ENCODE measurements at places on chromosomes 12 and 14. TPM values are rescaled to one million over a fixed set of nuclear protein-coding genes. Genes with fewer than 3 reads are reported as not detected.

Gene JPH4
- 1.8 TPM for total RNA-seq

GRCh38 chr12:54933376-54933775 is 51.2 kb downstream of the TESPA1 start:
- H3K27ac ChIP-seq: no peak overlapping the region
- H3K4me1 ChIP-seq: peaks cover 40% of the 10 kb centered on the region
- no peaks in the 10 kb centered on the region for H3K27me3 ChIP-seq
- no peak for DNase-seq
- no peaks in the 10 kb centered on the region for H3K36me3 ChIP-seq
- H3K4me3 ChIP-seq: no peak overlapping the region

Gene PPP1CC
- 249 TPM for total RNA-seq

Gene GAPDH
- 7,182 TPM for total RNA-seq

Gene C3AR1
- 1.2 TPM for total RNA-seq

Gene RNASE2
- not detected for total RNA-seq

- H3K27ac ChIP-seq: no peak overlapping the region
- H3K36me3 ChIP-seq: no peaks in the 10 kb centered on the region
- H3K4me1 ChIP-seq: no peaks in the 10 kb centered on the region
- H3K27me3 ChIP-seq: peaks cover 3% of the 10 kb centered on the region
- DNase-seq: no peak
Measured at GRCh38 chr12:3204730-3205531, 127.8 kb downstream of the TSPAN9 start.

GRCh38 chr12:49947593-49948226 is 2.8 kb upstream of the AQP2 start:
- H3K4me3 ChIP-seq: no peak overlapping the region
- H3K27ac ChIP-seq: no peak overlapping the region
- H3K36me3 ChIP-seq: no peaks in the 10 kb centered on the region

Gene GALNT8
- total RNA-seq: 0.20 TPM

DNA sequence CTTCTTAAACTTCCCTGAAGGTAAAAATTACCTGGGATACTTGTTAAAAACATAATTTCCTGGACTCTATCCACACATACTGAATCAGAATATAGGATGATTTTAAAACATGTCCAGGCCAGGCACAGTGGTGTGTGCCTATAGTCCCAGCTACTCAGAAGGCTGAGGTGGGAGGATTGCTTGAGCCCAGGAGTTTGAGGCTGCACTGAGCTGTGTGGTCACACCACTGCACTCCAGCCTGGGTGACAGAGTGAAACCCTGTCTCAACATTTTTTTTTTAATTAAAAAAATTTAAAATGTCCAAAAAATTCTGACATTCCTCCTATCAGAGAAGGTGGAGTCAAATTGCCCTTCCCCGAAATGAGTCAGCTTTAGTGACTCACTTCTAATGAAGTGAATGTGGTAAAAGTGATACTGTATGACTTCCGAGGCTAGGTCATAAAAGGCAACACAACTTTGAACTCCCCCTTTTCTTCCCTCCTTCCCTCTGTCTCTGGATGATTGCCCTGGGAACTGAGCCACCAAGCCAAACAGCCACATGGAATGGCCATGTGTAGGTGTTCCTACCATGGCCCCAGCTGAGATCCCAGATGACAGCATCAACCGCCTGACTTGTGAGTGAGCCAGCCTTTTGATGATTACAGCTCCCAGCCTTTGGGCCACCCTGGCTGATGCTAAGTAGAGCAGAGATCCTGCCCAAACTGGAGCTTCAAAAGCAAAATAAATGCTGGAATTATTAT is 36.3 kb downstream of the LIMA1 start:
- no peaks in the 10 kb centered on the region for H3K36me3 ChIP-seq
- H3K27me3 ChIP-seq: no peaks in the 10 kb centered on the region
- no peak overlapping the region for H3K27ac ChIP-seq
- H3K4me3 ChIP-seq: no peak overlapping the region
- no peaks in the 10 kb centered on the region for H3K4me1 ChIP-seq

DNA sequence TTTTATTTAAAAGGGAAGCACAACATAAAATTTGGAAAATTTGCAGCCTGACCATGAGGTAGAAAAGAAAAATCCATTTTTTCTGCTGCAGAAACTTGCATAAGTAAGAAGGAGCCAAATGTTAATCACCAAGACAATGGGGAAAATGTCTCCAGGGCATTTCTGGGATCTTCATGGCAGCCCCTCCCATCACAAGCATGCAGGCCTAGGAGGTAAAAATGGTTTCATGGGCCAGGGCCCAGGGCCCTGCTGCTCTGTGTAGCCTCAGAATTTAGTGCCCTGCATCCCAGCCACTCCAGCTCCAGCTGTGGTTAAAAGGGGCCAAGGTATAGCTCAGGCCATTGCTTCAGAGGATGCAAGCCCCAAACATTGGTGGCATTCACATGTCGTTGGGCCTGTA is 735.6 kb downstream of the GALC start:
- no peaks in the 10 kb centered on the region for H3K36me3 ChIP-seq
- H3K4me1 ChIP-seq: no peaks in the 10 kb centered on the region
- DNase-seq: no peak
- no peak overlapping the region for H3K27ac ChIP-seq

- H3K4me3 ChIP-seq: no peak overlapping the region
- H3K4me1 ChIP-seq: no peaks in the 10 kb centered on the region
- no peaks in the 10 kb centered on the region for H3K27me3 ChIP-seq
- no peak overlapping the region for H3K27ac ChIP-seq
- H3K36me3 ChIP-seq: no peaks in the 10 kb centered on the region
- no peak for DNase-seq
Measured at GRCh38 chr12:99054601-99055128, 409.6 kb downstream of the APAF1 start.

DNA sequence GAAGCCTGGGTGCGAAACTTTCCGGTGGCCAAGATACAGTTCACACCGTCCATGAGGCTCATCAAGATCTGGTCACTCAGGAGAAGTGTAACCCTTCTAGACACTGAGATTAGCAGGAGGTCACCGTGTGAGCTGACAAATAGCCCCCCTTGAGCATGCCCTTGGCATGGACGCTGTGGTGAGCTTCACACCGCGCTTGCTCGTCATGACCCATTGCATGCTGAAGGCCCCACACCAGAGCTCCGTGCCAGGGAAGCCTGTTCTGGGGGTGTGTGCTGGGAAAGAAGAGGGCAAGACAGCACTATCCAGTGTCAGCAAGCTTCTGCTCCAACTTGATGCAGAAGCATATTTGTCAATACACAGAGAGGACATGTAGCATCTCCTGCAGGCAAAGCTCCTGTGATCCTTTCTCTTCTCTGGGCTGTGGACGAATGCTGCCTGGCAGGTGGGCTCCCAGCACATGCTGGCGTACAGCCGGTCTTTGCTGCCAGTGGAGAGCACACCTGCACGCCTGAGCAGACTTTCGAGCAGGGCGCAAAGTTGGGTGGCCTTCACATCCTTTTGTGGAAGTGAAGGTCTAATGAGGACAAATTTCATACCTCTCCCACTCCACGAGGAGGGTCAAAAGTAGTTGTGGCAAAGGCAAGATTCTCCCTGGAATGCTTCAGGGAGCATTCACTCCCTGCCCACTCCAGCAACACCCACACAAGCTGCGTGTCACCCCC is 126.9 kb upstream of the FKBP4 start:
- no peaks in the 10 kb centered on the region for H3K4me1 ChIP-seq
- no peaks in the 10 kb centered on the region for H3K36me3 ChIP-seq
- no peak for DNase-seq
- no peak overlapping the region for H3K27ac ChIP-seq
- no peak overlapping the region for H3K4me3 ChIP-seq

Gene PRB2
- total RNA-seq: not detected

DNA sequence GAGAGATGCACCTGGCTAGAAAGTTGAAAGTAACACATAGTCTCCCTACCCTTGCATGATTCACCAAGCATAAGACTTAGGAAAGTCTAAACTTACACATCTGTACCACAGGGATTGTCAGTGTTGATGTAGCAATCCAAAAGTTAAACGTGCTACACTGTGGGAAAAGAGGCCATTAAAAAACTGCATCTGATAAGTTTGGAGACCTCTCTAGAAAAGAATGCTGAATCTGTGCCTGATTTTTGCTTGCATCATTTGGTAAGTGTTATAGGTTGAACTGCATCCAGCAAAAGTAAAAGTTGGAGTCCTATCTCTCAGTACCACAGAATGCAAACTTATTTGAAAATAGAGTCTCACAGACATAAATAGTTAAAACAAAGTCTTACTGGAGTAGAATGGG is 126.6 kb downstream of the SLC6A15 start:
- no peak overlapping the region for H3K4me3 ChIP-seq
- H3K27ac ChIP-seq: no peak overlapping the region
- no peak for DNase-seq
- no peaks in the 10 kb centered on the region for H3K27me3 ChIP-seq
- H3K4me1 ChIP-seq: no peaks in the 10 kb centered on the region

- no peak overlapping the region for H3K27ac ChIP-seq
- no peak for DNase-seq
- H3K27me3 ChIP-seq: no peaks in the 10 kb centered on the region
- no peaks in the 10 kb centered on the region for H3K4me1 ChIP-seq
- H3K36me3 ChIP-seq: no peaks in the 10 kb centered on the region
Measured at GRCh38 chr14:74973905-74974363, 18.5 kb upstream of the PGF start.

Gene KLRC1
- total RNA-seq: 13.7 TPM

Gene PAPLN
- 0.31 TPM for total RNA-seq

GRCh38 chr14:65804439-65805112 is 392.0 kb downstream of the FUT8 start:
- DNase-seq: no peak
- no peaks in the 10 kb centered on the region for H3K27me3 ChIP-seq
- H3K4me3 ChIP-seq: no peak overlapping the region
- H3K36me3 ChIP-seq: no peaks in the 10 kb centered on the region
- no peaks in the 10 kb centered on the region for H3K4me1 ChIP-seq

- no peak within 1 kb of the TSS for H3K27ac ChIP-seq
- peaks cover 7% of the 10 kb centered on the region for H3K4me1 ChIP-seq
- no peaks in the 10 kb centered on the region for H3K36me3 ChIP-seq
- peaks cover 12% of the 10 kb centered on the region for H3K27me3 ChIP-seq
Measured at GRCh38 chr14:24398653-24399446, at the start of gene NYNRIN. Gene NYNRIN, plus strand, starts transcription at chr14:24399003. Its CDS starts 244 bp downstream, at chr14:24399247.

- H3K27me3 ChIP-seq: no peaks in the 10 kb centered on the region
- H3K36me3 ChIP-seq: peaks cover 5% of the 10 kb centered on the region
- no peak overlapping the region for H3K27ac ChIP-seq
- DNase-seq: no peak
- no peak overlapping the region for H3K4me3 ChIP-seq
- H3K4me1 ChIP-seq: peaks cover 6% of the 10 kb centered on the region
Measured at GRCh38 chr12:1937481-1938224, 19.2 kb upstream of the CACNA2D4 start.

- no peak for DNase-seq
- H3K36me3 ChIP-seq: no peaks in the 10 kb centered on the region
- H3K4me3 ChIP-seq: no peak overlapping the region
- H3K27ac ChIP-seq: no peak overlapping the region
- H3K4me1 ChIP-seq: no peaks in the 10 kb centered on the region
Measured at GRCh38 chr12:41073633-41074472, 114.3 kb upstream of the PDZRN4 start.

DNA sequence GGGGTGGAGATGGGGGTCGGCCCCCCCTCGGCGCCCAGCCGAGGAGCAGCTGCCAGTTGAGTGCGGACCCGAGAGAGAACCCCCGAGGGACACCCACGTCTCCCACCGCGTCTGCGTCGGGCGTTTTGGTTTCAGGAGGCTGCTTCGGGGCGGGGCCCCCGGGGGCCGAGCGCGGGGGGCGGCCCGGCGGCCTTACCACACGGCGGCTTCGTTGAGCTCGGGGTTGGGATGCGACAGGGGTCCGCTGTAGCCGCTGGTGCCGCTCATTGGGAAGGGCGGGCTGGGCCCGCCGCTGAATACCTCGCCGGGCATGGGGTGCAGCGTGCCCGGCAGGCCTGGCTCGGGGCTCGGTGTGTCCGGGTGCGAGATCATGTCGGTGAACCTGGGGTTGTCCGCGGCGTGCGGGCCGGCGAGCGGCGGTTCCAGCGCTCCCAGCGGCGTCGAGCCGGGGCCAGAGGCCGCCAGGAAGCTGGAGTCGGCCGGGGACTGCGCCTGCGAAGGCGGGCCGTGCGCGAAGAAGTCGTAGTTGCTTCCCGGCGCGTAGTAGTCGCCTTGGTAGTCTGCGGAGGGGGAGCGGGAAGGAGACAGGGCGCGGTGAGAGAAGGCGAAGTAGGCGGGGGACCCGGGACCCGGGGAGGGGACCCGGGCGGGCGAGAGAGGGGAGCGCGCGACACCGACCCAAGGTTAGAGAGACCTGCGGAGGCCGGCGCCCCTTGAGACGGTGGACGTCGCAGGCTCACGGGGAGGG is 8.5 kb downstream of the LHX5 start:
- H3K27ac ChIP-seq: no peak overlapping the region
- H3K4me3 ChIP-seq: no peak overlapping the region
- H3K4me1 ChIP-seq: peaks cover 13% of the 10 kb centered on the region
- DNase-seq: no peak

GRCh38 chr12:129103231-129103630 is 250.0 kb downstream of the GLT1D1 start:
- no peaks in the 10 kb centered on the region for H3K4me1 ChIP-seq
- H3K27ac ChIP-seq: no peak overlapping the region
- H3K27me3 ChIP-seq: no peaks in the 10 kb centered on the region
- no peaks in the 10 kb centered on the region for H3K36me3 ChIP-seq
- no peak overlapping the region for H3K4me3 ChIP-seq

Gene CHFR
- 55.9 TPM for total RNA-seq

Gene OR6C2
- total RNA-seq: not detected

GRCh38 chr14:88505621-88506020 is 49.2 kb downstream of the PTPN21 start:
- H3K27ac ChIP-seq: no peak overlapping the region
- H3K27me3 ChIP-seq: no peaks in the 10 kb centered on the region
- H3K4me1 ChIP-seq: no peaks in the 10 kb centered on the region
- no peaks in the 10 kb centered on the region for H3K36me3 ChIP-seq

Gene ENDOU
- total RNA-seq: not detected

- no peaks in the 10 kb centered on the region for H3K4me1 ChIP-seq
- H3K27ac ChIP-seq: no peak overlapping the region
- H3K36me3 ChIP-seq: no peaks in the 10 kb centered on the region
- H3K4me3 ChIP-seq: no peak overlapping the region
Measured at GRCh38 chr12:130461447-130461815, 123.7 kb downstream of the PIWIL1 start.

- no peaks in the 10 kb centered on the region for H3K27me3 ChIP-seq
- peak; percentile 42 for DNase-seq
- peaks cover 6% of the 10 kb centered on the region for H3K4me1 ChIP-seq
- H3K36me3 ChIP-seq: no peaks in the 10 kb centered on the region
Measured at GRCh38 chr14:104563742-104564615, 15.6 kb upstream of the C14orf180 start.

DNA sequence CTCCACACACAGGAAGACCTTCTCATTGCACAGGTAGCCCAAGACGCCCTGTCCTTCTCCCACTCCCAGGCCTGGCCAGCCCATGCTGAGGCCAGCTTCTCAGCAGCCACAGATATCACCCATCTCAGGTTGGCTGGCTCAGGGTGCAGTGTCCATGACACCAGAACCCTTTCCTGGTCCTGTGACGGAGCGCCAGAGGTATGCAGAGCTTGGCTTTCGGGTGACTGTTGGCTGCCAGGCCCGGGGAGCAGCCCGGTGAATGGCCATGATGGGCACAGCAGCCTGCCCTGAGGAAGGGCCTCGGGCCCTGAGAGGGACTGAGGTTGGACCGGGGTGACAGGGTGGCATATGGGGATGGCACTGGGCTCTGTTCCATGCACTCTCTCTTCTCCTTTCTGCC is 173.4 kb downstream of the TSPAN9 start:
- H3K4me1 ChIP-seq: no peaks in the 10 kb centered on the region
- no peak overlapping the region for H3K27ac ChIP-seq
- H3K4me3 ChIP-seq: no peak overlapping the region
- H3K27me3 ChIP-seq: peaks cover 9% of the 10 kb centered on the region
- H3K36me3 ChIP-seq: no peaks in the 10 kb centered on the region
- DNase-seq: no peak

Measured in CD8-positive, alpha-beta memory T cell (primary cell).